Umbilical cord (tissue), 2 donors: ENCODE measurements at places on chromosomes 12 and 14. TPM values are rescaled to one million over a fixed set of nuclear protein-coding genes. Genes with fewer than 3 reads are reported as not detected.

- DNase-seq: no peak
Observed at GRCh38 chr12:49873361-49873934, 30.3 kb downstream of the FAIM2 start.

The ATL1 gene
- total RNA-seq: 19.3 TPM

The TAS2R9 gene
- 1.7 TPM for total RNA-seq

- no peak for DNase-seq
Observed at GRCh38 chr12:70756791-70757190, 119.6 kb upstream of the PTPRB start.

DNA sequence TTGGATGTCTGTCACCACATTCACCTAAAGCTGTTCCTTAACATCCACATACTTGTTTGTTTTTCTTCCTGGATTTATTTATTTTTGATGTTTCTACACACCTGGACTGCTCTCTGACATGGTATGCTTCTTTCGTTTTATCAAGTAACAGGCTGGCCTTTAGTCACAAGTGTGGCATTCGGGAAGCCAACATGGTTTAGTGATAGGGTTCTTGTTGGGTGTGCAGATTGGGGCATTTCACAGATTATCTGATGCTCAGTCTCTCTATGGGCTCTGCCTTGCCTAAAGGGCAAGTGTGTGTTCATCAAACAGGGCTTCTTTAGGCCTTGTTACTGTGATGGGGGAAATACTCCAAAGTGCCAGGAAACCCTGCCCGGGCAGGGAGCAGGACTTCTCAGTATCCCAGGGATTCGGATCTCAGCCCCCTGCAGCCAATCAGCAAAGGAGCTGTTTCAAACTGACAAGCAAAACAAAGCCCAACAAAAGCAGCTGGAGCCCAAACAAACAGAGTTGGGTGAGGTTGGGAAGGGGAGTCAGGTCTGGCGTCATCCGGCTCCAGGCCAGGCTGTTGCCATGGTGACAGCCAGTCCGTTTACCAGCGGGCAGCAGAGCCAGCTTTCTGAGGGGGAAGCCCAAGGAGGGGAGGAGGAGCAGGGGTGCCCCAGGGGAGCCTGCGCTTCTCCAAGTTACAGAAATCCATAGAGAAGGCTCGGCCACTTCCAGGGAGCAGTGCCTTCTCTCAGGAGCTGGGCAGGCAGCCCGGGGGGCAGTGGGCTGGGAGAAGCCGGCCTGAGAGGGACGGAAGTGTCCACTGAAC lies 31.9 kb downstream of the FOS start:
- peak; percentile 95 for DNase-seq

DNA sequence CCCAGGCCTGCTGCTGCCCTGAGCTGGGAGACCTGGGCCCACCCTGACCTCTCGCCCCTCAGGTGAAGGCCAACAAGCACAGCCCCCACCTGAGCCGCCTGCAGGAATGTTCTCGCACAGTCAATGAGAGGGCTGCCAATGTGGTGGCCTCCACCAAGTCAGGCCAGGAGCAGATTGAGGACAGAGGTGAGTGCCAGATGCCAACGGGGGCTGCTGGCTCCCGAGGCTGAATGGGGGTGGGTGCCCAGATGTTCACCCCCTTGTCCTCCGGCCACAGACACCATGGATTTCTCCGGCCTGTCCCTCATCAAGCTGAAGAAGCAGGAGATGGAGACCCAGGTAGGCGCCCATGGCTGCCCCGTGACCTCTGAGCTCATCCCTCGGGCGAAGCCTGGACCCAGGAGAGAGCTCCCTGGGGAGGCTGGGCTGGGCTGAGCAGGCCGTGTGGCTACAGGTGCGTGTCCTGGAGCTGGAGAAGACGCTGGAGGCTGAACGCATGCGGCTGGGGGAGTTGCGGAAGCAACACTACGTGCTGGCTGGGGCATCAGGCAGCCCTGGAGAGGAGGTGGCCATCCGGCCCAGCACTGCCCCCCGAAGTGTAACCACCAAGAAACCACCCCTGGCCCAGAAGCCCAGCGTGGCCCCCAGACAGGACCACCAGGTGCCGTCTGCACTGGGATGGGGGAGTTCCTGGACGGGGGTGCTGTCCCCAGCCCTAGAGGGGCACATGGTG lies 25.8 kb downstream of the HIP1R start:
- no peak for DNase-seq

DNA sequence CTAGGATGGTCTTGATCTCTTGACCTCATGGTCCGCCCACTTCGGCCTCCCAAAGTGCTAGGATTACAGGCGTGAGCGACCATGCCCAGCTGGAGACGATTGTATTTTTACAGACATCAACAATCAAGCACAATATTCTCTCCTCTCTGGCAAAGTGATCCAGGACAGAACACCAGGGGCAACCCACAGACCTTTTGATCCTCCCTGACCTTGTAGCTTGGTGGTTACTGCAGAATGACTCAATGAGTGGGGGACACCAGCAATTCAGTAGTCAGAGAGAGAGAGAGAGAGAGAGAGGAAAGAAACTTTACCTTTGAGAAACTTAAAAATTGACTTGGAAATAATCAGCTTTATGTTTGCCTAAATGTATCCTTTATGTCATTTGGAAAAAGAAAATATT lies 51.2 kb downstream of the DRAM1 start:
- DNase-seq: no peak

GRCh38 chr14:92556863-92557543 lies 43.4 kb downstream of the RIN3 start:
- DNase-seq: no peak

GRCh38 chr12:109744986-109745942 lies 31.6 kb downstream of the FAM222A start:
- DNase-seq: no peak

The VRTN gene
- total RNA-seq: 1.2 TPM

DNA sequence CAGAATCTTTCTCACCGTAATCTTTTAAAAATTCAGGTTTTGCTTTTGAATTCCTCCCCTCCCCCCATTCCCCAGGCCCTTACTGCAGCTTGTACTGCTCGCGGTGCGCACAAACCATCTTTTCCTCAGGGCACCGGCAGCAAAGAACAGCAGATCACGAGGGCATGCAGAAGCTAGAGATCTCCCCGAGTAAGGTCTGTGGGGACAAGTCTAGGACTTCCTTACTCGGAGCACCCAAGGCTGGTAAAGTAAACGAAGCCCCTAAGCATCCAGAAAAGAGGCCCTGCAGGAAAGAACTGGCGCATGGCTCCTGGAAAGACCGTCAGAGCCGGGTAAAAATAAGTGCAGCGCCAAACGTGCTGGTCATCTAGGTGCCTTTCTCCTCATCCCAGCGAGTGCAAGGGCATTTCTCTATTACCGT lies 727 bp downstream of the LDHB start:
- DNase-seq: peak; percentile 75

GRCh38 chr12:132386926-132387497 lies 57.6 kb upstream of the GALNT9 start:
- DNase-seq: no peak

DNA sequence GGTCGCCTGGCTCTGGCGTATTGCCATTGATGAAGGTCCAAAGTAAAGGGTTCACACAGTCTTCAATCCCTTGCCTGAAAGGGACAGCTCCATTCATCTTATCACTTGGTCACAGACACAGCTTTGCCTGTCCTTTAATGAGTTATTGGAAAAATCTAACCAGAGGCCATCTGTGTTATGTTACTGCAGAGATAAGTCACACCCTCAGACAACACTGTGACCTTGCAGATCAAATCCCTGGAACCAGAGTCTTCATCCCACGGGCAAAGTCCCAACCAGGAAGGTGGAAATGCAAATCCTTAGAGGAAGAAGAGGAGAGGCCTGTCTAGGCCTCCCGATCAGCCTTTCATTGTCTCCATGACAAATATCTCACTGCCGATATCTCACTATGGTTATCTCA lies 68.3 kb upstream of the SCN8A start:
- no peak for DNase-seq

The TIMELESS gene
- total RNA-seq: 4.8 TPM

The INSM2 gene
- 1.7 TPM for total RNA-seq

DNA sequence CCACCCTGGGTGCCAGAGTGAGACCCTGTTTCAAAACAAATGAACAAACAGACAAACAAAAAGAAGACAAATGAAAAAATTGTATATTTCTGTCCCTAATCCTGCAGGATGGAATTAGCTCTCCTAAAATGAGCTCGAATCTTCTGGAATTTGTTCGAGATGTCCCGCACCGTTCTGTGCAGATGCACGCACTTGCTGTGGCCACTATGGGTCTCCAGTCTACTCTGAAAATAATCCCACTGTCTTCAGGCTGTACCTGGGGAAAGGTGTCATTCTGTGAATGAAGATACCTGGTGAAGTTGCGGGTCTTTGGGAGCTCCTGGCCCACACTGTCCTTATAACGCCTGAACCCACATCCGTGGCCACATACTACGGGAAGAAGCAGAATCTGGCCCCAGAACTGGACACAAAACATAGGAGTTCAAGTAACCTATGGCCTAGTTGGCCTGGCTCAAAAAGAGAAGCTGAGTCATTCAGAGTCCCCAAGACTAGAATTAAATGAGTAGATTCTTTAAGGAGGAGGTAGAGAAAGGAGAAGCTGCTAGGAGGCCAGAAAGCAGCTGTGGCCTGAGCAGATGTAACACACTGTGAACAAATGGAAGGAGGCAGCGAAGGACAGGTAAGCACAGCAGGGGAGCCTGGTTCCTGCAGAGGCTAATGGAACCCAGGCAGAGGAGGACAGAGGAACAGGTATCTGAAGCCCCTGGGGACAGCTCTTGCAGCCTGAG lies 108.6 kb downstream of the FOXN3 start:
- peak; percentile 24 for DNase-seq

The CCDC177 gene
- 0.72 TPM for total RNA-seq

- peak; percentile 55 for DNase-seq
Observed at GRCh38 chr14:68786491-68787091, 6.3 kb downstream of the ZFP36L1 start.

The MMP19 gene
- total RNA-seq: 16.1 TPM

The GPR65 gene
- total RNA-seq: 2.4 TPM

DNA sequence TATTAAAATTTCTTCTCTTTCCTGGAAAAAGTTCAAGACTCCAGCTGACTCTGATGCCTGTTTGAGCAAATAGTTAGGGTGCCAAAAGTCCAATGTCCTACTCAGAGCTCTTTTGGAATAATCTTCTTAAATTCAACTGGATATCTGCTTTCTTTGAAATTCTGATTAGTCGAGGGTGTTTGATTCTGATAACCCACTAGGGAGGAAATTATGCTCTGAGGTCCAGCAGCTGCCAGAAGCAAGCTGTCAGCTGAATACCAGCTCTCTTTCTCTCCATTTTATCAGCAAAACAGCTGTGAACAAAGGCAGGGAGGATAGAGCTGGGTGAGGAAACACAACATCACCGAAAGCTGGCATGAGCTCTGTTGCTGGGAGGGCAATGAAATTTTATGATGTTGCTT lies 141.5 kb downstream of the CAND1 start:
- DNase-seq: no peak

DNA sequence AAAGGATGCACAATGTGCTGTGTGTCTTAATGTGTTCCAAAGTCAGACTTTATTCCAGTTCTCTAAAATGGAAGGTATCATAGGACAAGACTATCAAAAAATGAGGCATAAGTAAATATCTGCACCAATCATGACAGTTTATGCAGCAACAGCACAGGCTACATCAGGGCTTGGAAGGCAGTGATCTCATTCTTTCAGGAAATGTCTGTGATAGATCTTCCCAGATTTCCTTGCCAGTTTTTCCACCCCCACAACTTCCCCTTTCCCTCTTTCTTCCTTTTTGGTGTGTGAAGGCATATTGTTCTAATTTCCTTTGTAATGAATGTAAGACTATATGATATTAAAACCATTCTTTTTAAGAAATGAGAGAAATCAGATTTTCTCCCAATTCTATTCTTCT lies 326.7 kb downstream of the ATP23 start:
- peak; percentile 32 for DNase-seq

The PMEL gene
- total RNA-seq: 13.7 TPM

DNA sequence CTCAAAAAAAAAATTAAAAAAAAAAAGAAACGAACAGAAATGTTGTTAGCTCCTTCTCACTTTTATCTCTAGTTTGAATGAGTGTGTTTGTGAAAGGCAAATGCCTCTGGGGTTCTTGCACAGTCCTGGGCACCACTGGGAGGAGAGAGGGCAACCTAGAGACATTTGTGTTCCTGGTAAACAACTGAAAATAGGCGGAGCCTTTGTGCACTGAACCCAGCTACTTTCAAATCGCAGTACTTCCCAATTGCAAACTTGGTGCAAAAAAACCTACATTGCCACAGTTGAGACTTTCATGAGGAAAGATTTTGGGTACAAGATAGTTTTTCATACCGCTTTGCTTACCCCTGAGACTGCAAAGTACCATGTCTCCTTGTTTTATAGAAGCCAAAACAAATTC lies 430.0 kb downstream of the ZFP36L1 start:
- DNase-seq: no peak

- DNase-seq: no peak
Observed at GRCh38 chr12:96719660-96720362, 187.2 kb upstream of the NEDD1 start.

The ACSM4 gene
- total RNA-seq: not detected

DNA sequence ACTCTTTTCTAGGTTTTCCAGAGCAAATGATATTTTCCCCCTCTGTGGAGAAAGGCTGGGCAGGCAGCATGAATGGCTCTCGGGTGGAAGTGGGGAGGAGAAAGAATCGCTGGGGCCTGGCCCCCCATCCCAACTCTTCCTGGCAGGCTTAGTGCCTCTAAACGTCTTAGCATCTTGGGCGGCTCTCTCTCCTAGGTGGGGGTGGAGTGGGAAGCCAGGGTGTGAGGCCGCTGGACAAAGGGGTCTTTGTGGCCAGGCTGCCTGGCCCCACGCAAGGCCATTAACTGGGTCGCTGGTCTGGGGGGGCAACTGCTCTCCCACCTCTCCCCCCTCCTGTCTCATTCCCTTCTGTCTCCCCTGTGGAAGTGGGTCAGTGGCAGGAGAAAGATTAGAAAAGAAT lies 4.7 kb downstream of the LRP1-AS start:
- no peak for DNase-seq

- peak; percentile 82 for DNase-seq
Observed at GRCh38 chr12:92561543-92561899, 141.3 kb upstream of the PLEKHG7 start.
